ENCODE measurements at places on chromosomes 13 and 19.

GRCh38 chr13:80465321-80465720 lies 124.4 kb upstream of the SPRY2 start:
- DNase-seq = no peak

DNA sequence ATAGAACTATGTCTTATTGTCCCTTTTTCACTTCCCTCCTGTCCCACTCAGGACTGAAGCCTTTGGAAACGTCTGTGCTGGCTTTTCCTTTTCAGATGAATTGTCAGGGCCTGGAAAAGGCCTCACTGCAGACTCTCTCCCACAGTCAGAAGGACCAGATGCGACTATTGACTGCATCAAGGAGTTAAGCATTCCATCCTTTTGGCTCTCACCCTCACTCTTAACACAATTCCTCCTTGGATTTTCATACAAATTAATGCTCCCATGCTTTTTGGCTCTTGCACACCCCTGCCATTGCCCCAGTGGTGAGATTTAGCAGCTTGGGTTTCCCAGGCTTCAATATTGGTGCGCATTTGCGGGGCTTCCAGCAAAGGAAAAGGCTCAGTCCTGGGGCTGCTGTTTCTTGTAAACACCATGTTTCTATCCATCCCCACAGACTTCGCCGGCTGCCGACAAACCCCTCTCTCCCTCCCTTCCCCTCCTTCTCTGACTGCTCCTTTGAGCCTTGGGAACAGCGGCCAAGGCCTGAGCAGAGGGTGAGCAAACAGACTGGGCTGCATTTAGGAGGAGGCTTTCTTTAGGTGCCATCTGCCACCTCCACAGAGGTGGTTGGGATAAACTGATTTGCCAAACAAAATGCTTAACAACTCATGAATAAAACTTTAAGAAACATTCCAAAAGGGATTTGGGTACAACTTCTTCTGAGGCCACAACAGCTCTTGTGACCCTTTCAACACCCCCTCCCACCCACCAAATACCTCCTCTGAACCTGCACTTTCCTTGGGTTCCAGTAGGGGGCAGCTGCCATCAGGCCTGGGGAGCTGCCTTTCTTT lies 48.6 kb upstream of the PCDH8 start:
- no peak for DNase-seq

- DNase-seq = peak; percentile 50
Measured at GRCh38 chr19:1825909-1826556, 14.0 kb upstream of the ATP8B3 start.

GRCh38 chr19:11244846-11245589 lies 5.6 kb downstream of the ANGPTL8 start:
- no peak for DNase-seq

GRCh38 chr13:33973194-33973593 lies 155.2 kb downstream of the RFC3 start:
- no peak for DNase-seq

GRCh38 chr19:3538258-3538929 lies 580 bp upstream of the TEKTIP1 start:
- no peak for DNase-seq

DNA sequence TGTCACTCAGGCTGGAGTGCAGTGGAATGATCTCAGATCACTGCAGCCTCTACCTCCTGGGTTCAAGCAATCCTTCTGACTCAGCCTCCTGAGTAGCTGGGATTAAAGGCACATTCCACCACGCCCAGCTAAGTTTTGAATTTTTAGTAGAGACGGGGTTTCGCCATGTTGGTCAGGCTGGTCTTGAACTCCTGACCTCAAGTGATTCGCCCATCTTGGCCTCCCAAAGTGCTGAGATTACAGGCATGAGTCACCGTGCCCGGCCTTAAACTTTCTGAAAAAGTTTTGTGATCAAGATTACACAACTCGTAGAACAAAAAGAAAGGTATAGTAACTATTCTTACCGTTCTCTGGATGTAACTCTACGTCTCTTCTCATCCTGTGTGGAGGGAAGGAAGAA lies 21.2 kb downstream of the DNMT1 start:
- no peak for DNase-seq

DNA sequence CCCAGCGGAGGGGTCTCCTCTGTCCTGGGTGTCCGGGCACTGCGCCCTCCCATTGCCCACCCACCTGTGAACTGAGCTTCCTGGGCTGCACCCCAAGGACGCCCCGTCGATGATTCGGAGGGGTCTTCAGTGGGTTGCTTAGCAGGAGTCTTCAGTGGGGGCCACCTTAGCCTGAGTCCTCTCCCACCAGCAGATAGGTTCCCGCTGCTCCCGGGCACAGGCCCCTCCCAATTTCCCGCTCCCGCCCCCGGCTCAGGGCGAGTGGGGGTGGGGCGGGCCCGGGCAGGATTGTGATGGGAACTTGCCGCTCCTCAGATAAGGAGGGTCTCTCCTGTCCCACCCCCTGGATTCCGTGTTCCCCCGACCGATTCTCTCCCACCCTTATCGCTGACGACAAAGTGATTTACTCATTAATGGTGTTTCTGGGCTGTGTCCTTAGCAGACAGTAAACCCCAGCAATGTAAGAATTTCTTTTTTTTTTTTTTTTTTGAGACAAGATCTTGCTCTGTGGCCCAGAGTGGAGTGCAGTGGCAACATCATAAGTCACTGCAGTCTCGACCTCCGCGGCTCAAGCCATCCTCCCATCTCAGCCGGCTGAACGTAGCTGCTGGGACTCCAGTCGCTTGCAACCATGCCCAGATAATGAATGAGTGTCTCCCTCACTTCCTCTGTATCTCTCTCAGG lies 655 bp upstream of the S1PR5 start:
- no peak for DNase-seq

DNA sequence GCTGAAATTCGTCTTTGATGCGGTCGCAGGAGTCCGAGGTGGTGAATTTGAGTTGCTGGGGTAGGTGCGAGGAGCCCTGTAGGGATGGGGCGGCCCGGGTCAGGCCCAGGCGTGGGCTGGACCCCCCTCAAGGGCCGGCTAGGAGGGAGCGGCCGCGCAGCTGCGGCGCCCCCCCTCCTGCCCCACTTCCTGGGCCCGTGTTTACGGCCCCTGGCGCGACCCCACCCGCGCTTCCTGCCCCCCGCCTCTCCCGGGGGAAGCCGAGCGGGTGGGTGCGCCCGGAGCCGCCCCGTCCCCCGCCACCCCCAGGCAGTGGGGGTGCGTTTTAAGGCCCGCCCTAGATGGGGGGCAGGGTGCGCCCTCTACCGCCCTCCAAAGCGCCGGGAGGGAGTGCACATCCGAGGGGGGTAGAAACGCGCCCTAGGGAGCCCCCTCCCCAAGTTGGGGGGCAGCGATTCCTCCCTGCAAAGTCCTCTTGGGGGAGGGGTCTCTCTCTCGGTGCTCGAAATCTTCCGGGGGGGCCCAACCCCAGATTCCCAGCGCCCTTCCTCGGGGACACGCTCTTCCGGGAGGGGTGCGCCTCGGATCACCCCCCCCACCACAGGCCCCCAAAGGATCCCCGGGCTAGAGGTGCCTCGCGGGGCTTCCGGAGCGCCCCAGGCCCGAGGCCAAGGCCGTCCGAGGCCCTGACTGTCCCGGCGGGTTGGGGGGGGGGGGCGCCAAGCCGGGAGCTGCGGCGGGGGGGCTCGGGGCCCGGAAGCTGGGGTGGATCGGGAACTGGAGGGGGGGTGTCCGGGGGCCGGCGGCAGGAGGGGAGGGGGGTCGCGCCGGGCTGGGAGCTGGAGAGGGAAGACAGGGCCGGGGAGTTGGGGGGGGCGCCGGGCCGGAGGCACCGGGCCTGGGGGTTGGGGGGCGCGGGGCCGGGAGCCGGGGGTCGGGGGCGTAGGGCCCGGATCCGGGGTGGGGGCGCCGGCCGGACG lies 823 bp downstream of the TLE5 start:
- DNase-seq = no peak

DNA sequence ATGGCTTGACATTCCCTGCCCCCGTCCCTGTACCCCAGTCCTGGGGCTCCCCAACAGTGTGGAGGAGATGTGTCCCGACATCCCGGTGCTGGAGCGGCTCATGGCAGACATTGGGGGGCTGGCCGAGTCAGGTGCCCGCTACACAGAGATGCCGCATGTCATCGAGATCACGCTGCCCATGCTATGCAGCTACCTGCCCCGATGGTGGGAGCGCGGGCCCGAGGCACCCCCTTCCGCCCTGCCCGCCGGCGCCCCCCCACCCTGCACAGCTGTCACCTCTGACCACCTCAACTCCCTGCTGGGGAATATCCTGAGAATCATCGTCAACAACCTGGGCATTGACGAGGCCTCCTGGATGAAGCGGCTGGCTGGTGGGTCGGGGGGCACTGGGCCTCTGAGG lies 83.8 kb downstream of the RYR1 start:
- DNase-seq = no peak

- no peak for DNase-seq
Measured at GRCh38 chr13:51222686-51223559, 725 bp downstream of the FAM124A start.
